MM.1S (cell line): ENCODE measurements at places on chromosomes 2 and 18.

DNA sequence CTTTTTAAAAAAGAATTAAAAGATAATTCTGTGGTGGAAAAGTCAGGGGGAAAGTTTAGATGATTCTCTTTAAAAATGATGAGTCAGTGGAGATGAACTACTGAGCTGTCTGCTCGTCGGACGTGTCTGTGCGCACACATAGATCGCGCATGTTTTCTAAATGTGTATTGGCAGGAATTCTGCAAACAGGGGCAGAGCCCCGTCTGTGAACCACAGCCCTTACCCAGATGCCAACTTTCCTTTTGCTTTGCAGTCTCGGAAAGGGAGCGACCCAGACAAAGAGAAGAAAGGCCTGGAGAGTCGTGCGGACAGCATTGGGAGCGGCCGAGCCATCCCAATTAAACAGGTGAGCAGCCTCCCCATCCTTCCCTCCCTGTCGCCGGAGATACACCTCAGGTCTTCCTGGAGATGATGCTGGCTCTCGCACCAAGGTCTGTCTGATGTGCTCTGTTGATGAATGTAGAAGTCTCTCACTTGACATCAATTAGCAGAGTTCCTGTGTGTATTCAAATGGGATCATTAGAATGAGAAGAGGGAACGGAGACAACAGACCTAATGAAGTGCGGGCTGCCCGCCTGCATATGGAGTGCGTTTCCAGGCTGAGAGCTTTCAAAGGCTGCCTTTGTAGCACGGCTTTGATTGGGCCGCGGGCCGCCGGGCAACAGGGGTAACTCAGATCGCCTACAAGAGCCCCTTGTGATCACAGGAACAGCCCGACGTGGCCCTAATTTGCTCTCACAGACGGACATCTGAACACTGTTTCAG is 313.3 kb downstream of the AGAP1 start:
- H3K27ac ChIP-seq, result no peak overlapping the region
- no peak overlapping the region for H3K4me3 ChIP-seq
- H3K27me3 ChIP-seq, result no peaks in the 10 kb centered on the region
- no peak for DNase-seq
- H3K36me3 ChIP-seq, result no peaks in the 10 kb centered on the region

GRCh38 chr2:63486861-63487290 is 101.4 kb downstream of the WDPCP start:
- H3K36me3 ChIP-seq, result no peaks in the 10 kb centered on the region
- H3K27me3 ChIP-seq, result no peaks in the 10 kb centered on the region
- no peak overlapping the region for H3K4me3 ChIP-seq

DNA sequence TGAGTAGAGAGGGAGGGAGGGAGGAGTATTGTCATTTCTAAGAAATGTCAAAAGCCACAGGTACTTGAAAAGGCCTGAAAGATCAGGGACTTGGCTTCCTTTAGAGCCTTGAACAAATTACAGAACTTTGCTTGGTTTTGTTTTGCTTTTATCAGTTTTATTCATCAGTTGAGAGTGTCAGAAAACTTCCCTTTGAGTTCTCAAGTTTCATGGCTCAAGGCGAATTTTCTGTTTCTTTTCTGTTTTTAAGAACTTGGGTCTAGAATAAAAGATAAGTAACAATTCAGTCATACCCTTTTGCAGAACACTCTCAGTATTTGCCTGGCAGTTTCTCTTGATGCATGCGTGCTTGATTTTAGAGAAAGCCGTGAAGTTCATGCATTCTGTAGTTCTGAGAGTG is 531.9 kb downstream of the PARD3B start:
- no peak overlapping the region for H3K27ac ChIP-seq
- no peaks in the 10 kb centered on the region; the same call in 1 of the 2 replicates for H3K36me3 ChIP-seq
- DNase-seq, result peak; percentile 7
- no peaks in the 10 kb centered on the region for H3K27me3 ChIP-seq
- no peak overlapping the region for H3K4me3 ChIP-seq

DNA sequence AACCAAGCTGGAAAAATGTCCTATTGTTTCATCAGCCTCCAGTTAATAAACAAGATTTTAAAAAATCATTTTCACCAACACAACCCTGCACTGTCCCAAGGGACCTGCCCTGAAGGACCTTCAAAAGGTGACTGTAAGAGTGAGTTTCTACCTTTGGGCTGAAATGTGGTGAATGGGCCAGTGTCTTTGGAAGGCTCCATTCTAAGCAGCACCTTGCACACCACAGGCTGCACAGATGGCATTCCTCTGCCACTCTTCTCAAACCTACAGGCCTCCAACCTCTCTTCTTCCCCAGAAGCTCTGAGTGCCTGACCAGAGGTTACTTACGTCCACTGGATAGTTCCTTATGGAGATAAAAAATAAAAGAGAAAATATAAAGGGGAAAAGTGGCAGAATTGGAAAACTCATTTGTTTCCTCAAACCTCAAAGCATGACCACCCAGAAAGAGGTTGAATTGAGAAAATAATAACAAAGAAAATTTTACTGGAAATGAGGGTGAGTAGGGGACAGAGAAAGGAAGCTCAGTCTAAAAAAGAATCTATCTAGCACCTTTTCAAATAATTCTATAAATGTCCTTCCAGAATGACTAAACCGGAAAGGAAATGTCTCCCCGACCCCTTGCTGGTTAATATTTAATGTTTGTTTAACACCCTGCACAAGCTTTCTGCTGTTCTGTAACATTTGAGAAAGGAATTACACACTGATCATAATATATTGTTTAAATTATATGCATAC is 175.7 kb downstream of the METTL4 start:
- H3K27me3 ChIP-seq, result no peaks in the 10 kb centered on the region
- no peak overlapping the region for H3K4me3 ChIP-seq
- H3K36me3 ChIP-seq, result no peaks in the 10 kb centered on the region

DNA sequence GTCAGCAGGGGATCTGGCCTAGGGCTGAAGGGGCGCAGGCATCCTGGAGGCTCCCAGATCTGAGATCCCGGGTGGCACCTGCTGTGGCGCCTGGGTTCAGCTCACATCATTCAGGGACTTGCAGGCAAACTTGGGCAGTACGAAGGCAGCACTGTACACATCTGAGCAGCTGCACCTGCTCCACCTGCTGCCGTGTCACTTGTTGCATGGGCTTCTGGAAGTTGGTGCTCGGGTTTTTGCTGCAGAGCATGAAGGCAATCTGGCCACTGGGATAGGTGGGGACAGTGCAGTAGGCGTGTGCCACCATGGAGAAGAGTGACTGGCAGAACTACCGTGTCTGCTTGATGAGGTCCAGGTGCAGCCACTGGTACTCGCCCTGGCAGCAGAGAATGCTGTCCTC is 48.6 kb downstream of the UGGT1 start:
- no peak for DNase-seq
- no peaks in the 10 kb centered on the region for H3K27me3 ChIP-seq
- peaks cover 18% of the 10 kb centered on the region for H3K36me3 ChIP-seq

- H3K4me3 ChIP-seq, result no peak overlapping the region
- no peaks in the 10 kb centered on the region for H3K36me3 ChIP-seq
- no peak for DNase-seq
- peaks cover 9% of the 10 kb centered on the region for H3K4me1 ChIP-seq
- no peaks in the 10 kb centered on the region for H3K27me3 ChIP-seq
These were observed 5.3 kb downstream of the AGFG1 start for GRCh38 chr2:227477291-227477690.

- H3K36me3 ChIP-seq, result no peaks in the 10 kb centered on the region
- no peaks in the 10 kb centered on the region for H3K27me3 ChIP-seq
- no peak overlapping the region for H3K4me3 ChIP-seq
- no peak for DNase-seq
These were observed 8.3 kb upstream of the TMEM247 start for GRCh38 chr2:46471019-46471583.
